ENCODE measurements at places on chromosomes 6 and 20. TPM values are rescaled to one million over a fixed set of nuclear protein-coding genes. Genes with fewer than 3 reads are reported as not detected.

DNA sequence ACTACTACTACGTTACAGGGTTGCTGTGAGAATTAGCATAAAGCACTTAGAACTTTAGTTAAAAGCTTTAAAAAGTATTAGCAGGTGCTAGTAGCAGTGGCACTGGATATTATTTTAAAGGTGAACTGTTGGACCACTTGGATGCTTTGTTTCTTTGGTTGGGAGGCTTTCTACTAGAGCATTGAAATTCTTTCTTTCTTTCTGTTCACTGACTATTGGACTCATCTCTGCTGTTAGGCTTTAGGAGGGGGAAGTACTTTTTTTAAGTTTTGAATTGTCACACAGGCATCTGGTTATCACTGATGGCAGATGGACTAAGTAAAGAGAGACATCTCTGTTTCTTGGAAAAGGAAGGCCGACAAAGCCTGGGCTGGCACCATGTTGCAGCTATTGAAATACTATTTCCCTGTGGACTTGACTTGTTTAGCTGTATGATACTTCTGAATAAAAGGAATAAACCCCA lies 4.8 kb downstream of the TBPL1 start:
- no peak overlapping the region for H3K27ac ChIP-seq
- no peak for DNase-seq
- H3K4me1 ChIP-seq, result peaks cover 6% of the 10 kb centered on the region
- no peaks in the 10 kb centered on the region for H3K27me3 ChIP-seq

- no peak for DNase-seq
- H3K27ac ChIP-seq, result no peak overlapping the region
- H3K27me3 ChIP-seq, result peaks cover 3% of the 10 kb centered on the region
- H3K4me1 ChIP-seq, result no peaks in the 10 kb centered on the region
- H3K4me3 ChIP-seq, result no peak overlapping the region
- H3K36me3 ChIP-seq, result no peaks in the 10 kb centered on the region
Measured at GRCh38 chr6:168718821-168719475, 278.0 kb downstream of the SMOC2 start.

GRCh38 chr6:11606332-11606731 lies 68.8 kb downstream of the TMEM170B start:
- H3K4me3 ChIP-seq, result no peak overlapping the region
- H3K27me3 ChIP-seq, result no peaks in the 10 kb centered on the region
- H3K36me3 ChIP-seq, result no peaks in the 10 kb centered on the region
- peaks cover 10% of the 10 kb centered on the region for H3K4me1 ChIP-seq
- no peak for DNase-seq
- no peak overlapping the region for H3K27ac ChIP-seq

DNA sequence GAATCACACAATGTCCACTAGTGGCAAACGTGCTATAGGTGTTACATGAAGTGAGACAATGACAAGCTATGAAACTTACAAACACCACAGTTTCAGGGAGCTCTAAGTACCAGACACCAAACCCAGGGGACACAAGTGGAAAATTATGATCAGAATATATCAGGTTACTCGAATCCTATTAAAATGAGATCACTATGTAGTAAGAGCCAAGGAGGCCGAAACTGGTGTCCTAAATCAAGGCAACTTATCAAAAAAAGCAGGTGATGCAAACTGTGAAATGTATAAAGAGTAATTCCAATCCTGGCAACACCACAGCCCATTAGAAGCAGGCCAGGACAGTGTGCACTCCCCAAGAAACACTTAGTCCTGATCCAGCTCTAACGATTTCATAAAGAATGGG lies 100.3 kb downstream of the ARHGAP18 start:
- no peak overlapping the region for H3K4me3 ChIP-seq
- peaks cover 5% of the 10 kb centered on the region for H3K4me1 ChIP-seq
- H3K36me3 ChIP-seq, result peaks cover 27% of the 10 kb centered on the region
- no peaks in the 10 kb centered on the region for H3K27me3 ChIP-seq
- no peak overlapping the region for H3K27ac ChIP-seq

- no peaks in the 10 kb centered on the region for H3K4me1 ChIP-seq
- no peaks in the 10 kb centered on the region for H3K36me3 ChIP-seq
- H3K27me3 ChIP-seq, result peaks cover 4% of the 10 kb centered on the region
- no peak overlapping the region for H3K4me3 ChIP-seq
- H3K27ac ChIP-seq, result no peak overlapping the region
Measured at GRCh38 chr6:71585472-71585871, 296.9 kb downstream of the OGFRL1 start.

GRCh38 chr6:150025201-150025917 lies at the start of gene RAET1L:
Gene RAET1L (minus strand): TSS chr6:150025532. CDS start chr6:150025471, 61 bp downstream.
- H3K4me1 ChIP-seq, result peaks cover 4% of the 10 kb centered on the region
- H3K4me3 ChIP-seq, result no peak within 1 kb of the TSS
- H3K27me3 ChIP-seq, result peaks cover 71% of the 10 kb centered on the region
- no peak within 1 kb of the TSS for H3K27ac ChIP-seq
- DNase-seq, result peak; percentile 22

GRCh38 chr20:50635676-50636600 lies 55.4 kb downstream of the RIPOR3 start:
- DNase-seq, result peak; percentile 79
- peaks cover 21% of the 10 kb centered on the region for H3K4me1 ChIP-seq
- peak overlapping the region; percentile 28 for H3K4me3 ChIP-seq
- no peaks in the 10 kb centered on the region for H3K36me3 ChIP-seq
- H3K27me3 ChIP-seq, result no peaks in the 10 kb centered on the region

DNA sequence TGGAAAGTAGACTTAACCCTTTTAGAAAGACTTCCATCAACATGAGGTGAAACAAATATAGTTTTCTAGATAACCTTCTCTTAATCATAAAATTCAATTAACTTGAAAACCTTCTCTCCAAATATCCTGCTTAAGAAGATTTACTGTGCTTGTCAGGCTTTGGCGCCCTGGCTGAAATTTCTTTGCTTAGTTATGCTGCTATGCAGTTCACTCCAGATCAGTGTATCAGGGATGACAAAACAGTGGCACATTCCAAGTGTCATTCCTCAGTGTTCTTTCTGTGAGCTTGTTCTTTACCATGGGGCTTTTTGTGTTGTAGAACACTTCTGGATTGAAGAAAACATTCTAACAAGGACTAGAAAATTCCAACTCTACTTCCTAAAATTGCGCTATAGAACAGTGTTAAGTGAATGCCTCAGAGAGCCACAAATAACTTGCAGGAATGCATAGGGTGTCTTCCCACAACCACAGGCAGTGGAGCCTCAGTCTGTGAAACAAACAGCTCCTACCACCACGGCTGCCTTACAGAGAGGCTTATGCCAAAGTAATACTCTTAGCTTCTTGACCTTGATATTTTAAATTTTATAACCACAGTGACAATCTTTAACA lies 443.6 kb downstream of the CDC5L start:
- no peaks in the 10 kb centered on the region for H3K4me1 ChIP-seq
- no peaks in the 10 kb centered on the region for H3K36me3 ChIP-seq
- no peak for DNase-seq
- no peak overlapping the region for H3K27ac ChIP-seq
- H3K4me3 ChIP-seq, result no peak overlapping the region
- H3K27me3 ChIP-seq, result no peaks in the 10 kb centered on the region

- peaks cover 7% of the 10 kb centered on the region for H3K4me1 ChIP-seq
- DNase-seq, result peak; percentile 30
- H3K27ac ChIP-seq, result no peak overlapping the region
- no peaks in the 10 kb centered on the region for H3K36me3 ChIP-seq
- peak overlapping the region; percentile 50 for H3K4me3 ChIP-seq
Measured at GRCh38 chr6:127120787-127121636, 2.5 kb downstream of the RSPO3 start.

DNA sequence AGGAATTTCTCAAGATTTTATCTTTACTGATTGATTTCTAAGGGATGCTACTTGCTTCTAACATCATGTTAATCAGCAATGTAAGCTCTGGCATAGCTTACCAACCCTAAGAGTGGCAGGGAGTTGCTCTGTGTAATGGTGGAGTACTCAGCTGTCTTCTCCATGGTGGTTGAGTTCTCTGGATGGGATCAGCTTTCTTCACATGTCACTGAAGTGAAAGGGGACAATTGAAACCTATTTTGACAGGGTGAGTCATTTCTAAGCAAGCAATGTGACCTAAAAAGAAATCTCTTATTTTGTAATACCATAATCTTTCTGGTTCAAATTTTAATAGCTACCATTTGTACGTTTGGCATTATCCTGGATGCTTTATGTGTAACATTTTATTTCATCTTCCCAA lies 430.4 kb downstream of the GJA1 start:
- no peak overlapping the region for H3K27ac ChIP-seq
- H3K4me1 ChIP-seq, result no peaks in the 10 kb centered on the region
- H3K27me3 ChIP-seq, result no peaks in the 10 kb centered on the region
- DNase-seq, result no peak
- no peaks in the 10 kb centered on the region for H3K36me3 ChIP-seq

GRCh38 chr6:54002116-54002515 lies 109.1 kb upstream of the MLIP start:
- no peak overlapping the region for H3K4me3 ChIP-seq

DNA sequence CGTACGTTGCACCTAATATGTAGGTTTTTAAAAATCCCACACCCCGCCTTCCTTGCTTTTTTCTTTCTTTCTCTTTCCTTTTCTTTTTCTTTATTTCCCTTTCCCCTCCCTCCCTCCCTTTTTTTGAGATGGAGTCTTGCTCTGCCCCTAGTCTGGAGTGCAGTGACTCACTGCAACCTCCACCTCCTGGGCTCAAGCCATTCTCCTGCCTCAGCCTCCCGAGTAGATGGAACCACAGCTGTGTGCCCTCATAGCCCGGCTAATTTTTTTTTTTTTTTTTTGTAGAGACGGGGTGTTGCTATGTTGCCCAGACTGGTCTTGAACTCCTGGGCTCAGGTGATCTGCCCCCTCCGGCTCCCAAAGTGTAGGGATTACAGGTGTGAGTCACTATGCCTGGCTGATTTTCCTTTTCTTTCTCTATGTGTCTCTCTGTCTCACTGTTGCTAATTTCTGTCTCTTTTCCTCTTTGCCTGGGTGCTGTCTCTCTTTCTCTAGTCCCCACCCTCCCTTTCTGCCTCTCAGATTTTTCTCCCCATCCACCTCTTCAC lies 61.2 kb downstream of the SRC start:
- peaks cover 26% of the 10 kb centered on the region for H3K36me3 ChIP-seq
- H3K4me3 ChIP-seq, result peak overlapping the region; percentile 23
- DNase-seq, result no peak
- peaks cover 15% of the 10 kb centered on the region for H3K4me1 ChIP-seq

DNA sequence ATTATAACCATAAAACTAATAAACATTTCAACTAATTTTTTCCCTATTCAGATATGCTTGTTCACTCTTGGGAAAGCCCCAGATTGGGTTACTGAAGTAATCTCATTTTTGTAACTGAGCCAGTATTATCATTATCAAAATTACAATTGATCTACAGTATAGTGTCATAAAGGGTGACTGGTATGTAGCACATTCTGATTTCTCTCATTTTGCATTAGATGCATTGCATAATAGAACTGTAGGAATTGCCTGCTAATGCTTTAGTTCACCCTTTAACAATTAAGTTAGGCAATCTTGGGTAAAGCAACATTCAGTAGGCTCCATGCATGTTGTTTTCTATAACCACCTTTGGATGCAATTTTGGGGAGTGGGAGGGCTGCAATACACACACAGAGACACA lies 150.8 kb upstream of the FLRT3 start:
- no peak for DNase-seq
- H3K4me3 ChIP-seq, result no peak overlapping the region
- H3K27ac ChIP-seq, result no peak overlapping the region
- no peaks in the 10 kb centered on the region for H3K36me3 ChIP-seq

DNA sequence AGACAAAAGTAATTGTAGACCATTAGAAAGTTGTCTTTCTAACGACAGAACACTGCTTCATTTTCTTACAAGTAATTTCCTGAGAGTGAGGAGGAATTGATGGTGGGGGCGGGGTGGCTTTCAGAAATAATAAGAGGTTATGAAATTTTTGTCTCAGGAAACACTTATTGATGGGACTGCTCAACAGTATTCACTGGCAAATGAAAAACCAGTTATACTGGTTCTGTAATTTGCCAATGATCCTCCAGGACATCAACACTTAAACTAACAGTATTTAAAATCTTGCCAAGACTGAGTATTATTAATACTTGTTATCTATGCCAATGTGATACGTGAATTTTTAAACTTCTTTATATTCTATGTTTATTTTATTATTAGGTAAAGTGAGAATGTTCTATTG lies 41.8 kb upstream of the FUT9 start:
- no peaks in the 10 kb centered on the region for H3K4me1 ChIP-seq
- H3K4me3 ChIP-seq, result no peak overlapping the region
- no peaks in the 10 kb centered on the region for H3K27me3 ChIP-seq
- no peak for DNase-seq
- no peaks in the 10 kb centered on the region for H3K36me3 ChIP-seq
- H3K27ac ChIP-seq, result no peak overlapping the region

- H3K4me3 ChIP-seq, result no peak overlapping the region
- H3K27me3 ChIP-seq, result no peaks in the 10 kb centered on the region
- no peaks in the 10 kb centered on the region for H3K4me1 ChIP-seq
- DNase-seq, result no peak
Measured at GRCh38 chr6:21713481-21713880, 119.9 kb downstream of the SOX4 start.

- H3K27ac ChIP-seq, result no peak overlapping the region
- no peak for DNase-seq
Measured at GRCh38 chr20:62702895-62703852, 5.5 kb upstream of the NTSR1 start.

DNA sequence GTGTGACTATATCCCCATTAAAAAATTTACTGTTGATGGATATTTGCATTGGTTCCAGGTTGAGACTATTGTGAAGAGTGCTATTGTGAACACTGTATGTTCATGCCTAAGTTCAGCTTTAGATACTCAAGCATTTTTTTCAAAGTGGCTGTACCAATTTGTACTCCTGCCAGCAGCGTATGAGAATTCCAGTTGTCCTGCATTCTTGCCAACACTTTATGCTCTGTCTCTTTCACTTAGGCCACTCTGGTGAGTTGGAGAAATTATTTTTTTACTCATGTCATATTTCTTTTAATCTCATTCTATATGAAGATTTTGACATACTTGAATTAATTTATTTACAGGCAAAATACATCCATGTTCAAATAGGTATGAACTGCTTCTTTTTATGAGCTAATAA lies 76.2 kb downstream of the JAG1 start:
- no peak overlapping the region for H3K27ac ChIP-seq
- DNase-seq, result no peak
- H3K27me3 ChIP-seq, result no peaks in the 10 kb centered on the region
- H3K36me3 ChIP-seq, result peaks cover 2% of the 10 kb centered on the region
- H3K4me1 ChIP-seq, result no peaks in the 10 kb centered on the region
- H3K4me3 ChIP-seq, result no peak overlapping the region

GRCh38 chr6:152356662-152357061 lies 280.5 kb downstream of the SYNE1 start:
- no peaks in the 10 kb centered on the region for H3K27me3 ChIP-seq
- no peaks in the 10 kb centered on the region for H3K4me1 ChIP-seq
- peaks cover 36% of the 10 kb centered on the region for H3K36me3 ChIP-seq
- H3K4me3 ChIP-seq, result no peak overlapping the region

GRCh38 chr20:37885593-37886503 lies 17.1 kb upstream of the VSTM2L start:
- H3K4me3 ChIP-seq, result no peak overlapping the region
- H3K4me1 ChIP-seq, result peaks cover 8% of the 10 kb centered on the region
- no peaks in the 10 kb centered on the region for H3K36me3 ChIP-seq

MAP3K5 gene
- polyA plus RNA-seq, result 7.4 TPM

GGTLC1 gene
- polyA plus RNA-seq, result 0.16 TPM

JPH2 gene
- 15.6 TPM for polyA plus RNA-seq

ESR1 gene
- polyA plus RNA-seq, result 0.63 TPM

FAM217A gene
- 0.69 TPM for polyA plus RNA-seq

MUC21 gene
- polyA plus RNA-seq, result not detected

TBXT gene
- 0.04 TPM for polyA plus RNA-seq
